Stimulated activated naive CD4-positive, alpha-beta T cell treated with Interleukin-2 at 50 U/mL for 16 hours (primary cell): ENCODE measurements at places on chromosomes 12 and 14.

GRCh38 chr12:6382982-6383381 is 980 bp upstream of the LTBR start:
- DNase-seq, result no peak

DNA sequence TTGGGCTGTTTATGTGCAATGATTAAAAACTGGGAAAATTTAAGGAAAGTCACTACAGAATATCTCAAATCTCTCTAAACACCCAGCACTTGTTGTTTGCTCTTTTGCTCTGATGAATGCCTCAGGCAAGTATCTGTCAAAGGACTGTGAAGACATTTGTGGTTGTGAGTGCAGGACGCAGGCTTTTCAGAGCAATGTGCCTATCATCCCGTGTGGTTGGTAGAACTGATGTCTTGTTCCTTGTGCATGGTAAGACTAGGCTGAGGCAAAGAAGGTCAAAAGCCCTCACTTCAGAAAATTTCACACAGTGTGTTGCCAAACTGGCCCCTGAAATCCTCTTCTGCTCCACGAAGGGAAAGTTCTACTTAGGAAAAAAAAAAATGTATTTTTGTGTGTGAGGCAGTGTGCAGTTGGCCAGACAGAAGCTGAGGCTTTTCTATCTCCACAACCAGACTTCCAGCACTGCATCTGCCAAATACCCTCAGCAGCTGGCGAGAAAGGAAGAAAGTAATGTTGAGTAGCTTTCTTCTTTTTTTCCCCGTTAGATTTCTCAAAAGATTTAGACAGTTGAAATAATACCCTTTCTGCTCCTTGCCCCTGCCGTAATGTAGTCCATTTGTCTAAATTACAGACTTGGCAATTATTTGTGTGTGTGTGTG is 1103.1 kb downstream of the VRK1 start:
- DNase-seq, result no peak

- no peak for DNase-seq
These were observed 27.0 kb upstream of the PTHLH start for GRCh38 chr12:27999521-27999920.

- DNase-seq, result no peak
These were observed 70.7 kb downstream of the RASSF9 start for GRCh38 chr12:85765453-85765869.

GRCh38 chr12:13937735-13938134 is 43.7 kb downstream of the GRIN2B start:
- DNase-seq, result no peak

GRCh38 chr12:69583203-69583602 is 2.1 kb upstream of the CCT2 start:
- no peak for DNase-seq

GRCh38 chr14:77040741-77041653 is 12.5 kb upstream of the IRF2BPL start:
- DNase-seq, result no peak

GRCh38 chr14:77316872-77317301 is 3.8 kb downstream of the POMT2 start:
- DNase-seq, result no peak

GRCh38 chr12:22188431-22188830 is 142.4 kb downstream of the CMAS start:
- no peak for DNase-seq

GRCh38 chr14:50801706-50802105 is 29.3 kb downstream of the NIN start:
- DNase-seq, result no peak

- no peak for DNase-seq
These were observed 13.3 kb upstream of the GRIP1 start for GRCh38 chr12:66692170-66692569.

- no peak for DNase-seq
These were observed 110.0 kb upstream of the ARHGAP5 start for GRCh38 chr14:31966896-31967668.

- no peak for DNase-seq
These were observed 68.5 kb upstream of the CSRP2 start for GRCh38 chr12:76947304-76947703.

DNA sequence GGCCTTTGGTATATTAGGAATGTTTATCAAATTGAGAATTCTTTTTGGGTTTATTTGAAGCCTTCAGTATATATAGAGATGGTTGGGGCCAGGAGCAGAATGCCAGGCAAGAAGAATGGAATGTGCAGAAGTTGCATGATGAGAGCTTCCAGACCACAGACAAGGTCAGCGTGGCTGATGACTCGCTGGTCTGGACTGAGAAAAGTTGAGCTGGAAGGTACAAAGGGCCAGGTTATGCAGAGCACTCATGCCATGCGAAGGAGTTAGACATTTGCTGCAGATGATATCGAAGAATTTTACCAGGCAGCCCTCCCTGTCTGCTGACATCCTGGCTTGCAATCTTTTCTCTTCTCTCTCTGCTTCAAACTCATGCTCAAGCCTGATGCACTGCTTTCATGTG is 196.2 kb upstream of the ARHGAP5 start:
- DNase-seq, result no peak

- no peak for DNase-seq
These were observed 122.4 kb downstream of the DACT1 start for GRCh38 chr14:58760121-58760520.

DNA sequence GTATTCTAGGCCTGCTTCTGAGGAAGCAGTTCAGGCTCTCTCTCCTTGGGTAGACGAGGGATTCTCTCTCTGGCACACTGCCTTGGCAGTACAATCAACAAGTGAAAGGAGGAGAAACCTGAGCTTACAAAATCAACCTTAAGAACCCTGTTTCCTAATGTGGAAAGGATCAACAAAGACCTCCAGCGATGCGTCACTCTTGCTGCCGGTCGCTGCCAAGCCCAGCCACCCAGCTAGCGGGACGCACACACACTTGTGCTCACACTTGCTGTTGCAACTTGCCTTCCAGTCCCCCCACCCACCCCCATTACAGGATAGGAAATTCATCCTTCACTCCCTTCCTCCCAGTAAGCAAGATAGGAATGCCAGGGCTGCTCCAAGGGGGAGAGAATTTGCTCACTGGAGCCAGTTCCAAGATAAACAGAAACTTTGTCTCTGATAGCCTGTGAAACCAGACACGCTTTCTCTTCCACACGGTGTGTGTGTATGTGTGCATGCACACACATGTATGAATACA is 144.3 kb downstream of the BCL11B start:
- DNase-seq, result no peak

DNA sequence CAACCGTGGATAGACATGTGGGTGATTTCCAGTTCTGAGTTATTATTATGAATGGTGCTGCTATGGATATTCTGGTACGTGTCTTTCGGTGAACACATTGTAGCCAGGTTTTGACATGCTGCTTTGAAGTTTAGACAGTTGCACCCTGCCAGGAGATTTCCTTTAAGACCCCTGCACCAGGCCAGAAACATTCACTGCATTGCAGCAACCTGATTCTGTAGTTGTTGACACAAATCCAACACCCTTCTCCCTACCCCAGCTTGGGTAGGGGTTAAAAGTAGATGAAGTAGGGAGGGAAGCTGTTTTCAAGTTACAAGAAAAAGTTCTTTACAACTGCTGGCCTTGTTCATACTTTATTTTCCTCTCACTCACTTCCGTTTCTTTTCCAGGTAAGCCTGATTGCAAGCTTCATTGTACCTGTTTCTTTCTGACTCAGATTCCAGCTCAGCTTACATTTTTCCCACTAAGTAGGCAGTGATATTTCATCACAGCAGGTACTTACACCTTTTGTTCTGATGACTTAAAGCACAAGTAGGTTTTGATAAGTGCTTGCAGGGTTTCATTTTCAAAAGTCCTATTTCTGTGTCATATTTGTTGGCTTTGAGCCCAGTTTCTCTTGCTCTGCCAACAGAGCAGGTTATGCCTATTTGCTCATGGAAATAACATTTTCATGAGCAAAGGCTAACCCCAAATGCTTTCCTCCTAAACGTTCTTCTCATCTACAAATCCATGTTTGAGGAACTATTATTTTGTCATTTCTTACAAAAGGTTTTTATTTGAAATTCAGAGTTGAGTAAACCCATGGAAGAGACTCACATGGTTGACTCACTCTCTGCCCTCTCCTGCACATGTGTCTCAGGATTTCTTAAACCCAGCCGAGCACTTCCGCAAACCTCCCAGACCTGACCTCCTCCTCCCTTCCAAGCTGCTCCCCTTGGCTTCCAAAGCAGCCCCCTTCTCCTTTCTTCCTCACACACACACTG is 12.1 kb upstream of the LTA4H start:
- no peak for DNase-seq

GRCh38 chr12:54304187-54304810 is 3.5 kb upstream of the NFE2 start:
- no peak for DNase-seq
